ENCODE measurements at places on chromosomes 11 and 22.

- DNase-seq: no peak
Measured at GRCh38 chr11:64122411-64123410, 43.2 kb downstream of the MACROD1 start.

GRCh38 chr11:45333001-45333971 lies 47.1 kb upstream of the SYT13 start:
- DNase-seq: no peak

- no peak for DNase-seq
Measured at GRCh38 chr22:25183949-25184619, 15.6 kb upstream of the CRYBB3 start.

GRCh38 chr11:73107597-73107996 lies 34.5 kb downstream of the FCHSD2 start:
- DNase-seq: no peak

GRCh38 chr22:35609261-35609660 lies 7.9 kb downstream of the MB start:
- no peak for DNase-seq

- no peak for DNase-seq
Measured at GRCh38 chr22:33780531-33781136, 139.6 kb downstream of the LARGE1 start.

DNA sequence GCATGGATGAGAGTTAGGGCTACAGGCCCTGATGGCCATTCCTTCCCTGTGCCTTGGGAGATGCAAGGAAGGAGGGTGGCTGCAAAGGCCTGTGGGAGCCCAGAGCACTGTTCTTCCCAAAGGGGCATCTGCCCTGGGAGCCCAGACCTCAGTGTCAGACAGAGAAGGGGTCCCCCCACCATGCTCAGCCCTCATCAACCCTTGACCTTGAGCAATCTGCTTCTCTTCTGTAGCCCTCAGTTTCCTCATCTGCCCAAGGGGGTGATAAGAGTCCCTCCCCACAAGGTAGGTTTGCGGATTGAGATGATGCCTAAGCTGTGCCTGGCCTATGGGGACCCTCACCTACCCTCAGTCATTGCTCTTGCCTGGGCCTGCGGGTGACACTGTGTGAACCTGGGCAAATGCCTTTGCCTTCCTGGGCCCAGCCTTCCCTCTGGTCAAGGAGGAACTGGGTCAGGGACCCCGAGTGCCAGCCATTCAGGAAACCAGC lies 47.5 kb downstream of the IGLL5 start:
- no peak for DNase-seq

- DNase-seq: no peak
Measured at GRCh38 chr11:35664977-35665441, 2.4 kb downstream of the TRIM44 start.

DNA sequence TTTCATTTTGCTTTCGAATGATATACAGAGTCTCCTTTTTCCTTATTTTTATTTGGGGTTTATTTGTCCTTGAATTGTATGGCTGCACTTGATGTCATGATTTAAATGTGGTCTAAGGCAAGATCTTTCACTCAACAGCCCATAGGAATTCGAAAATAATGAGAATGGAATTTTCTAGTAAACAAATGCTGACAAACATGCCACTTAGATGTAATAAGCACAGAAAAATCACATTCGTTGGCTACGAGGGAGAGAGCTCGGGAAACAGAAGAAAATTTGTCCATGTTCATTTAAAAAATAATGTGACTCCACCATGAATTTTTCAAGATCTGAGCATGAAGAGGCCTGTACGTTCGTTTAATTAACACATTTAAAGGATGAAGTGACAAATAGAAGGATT lies 73.0 kb downstream of the BLID start:
- DNase-seq: no peak

- DNase-seq: no peak
Measured at GRCh38 chr11:12019337-12019736, 10.9 kb upstream of the DKK3 start.

- DNase-seq: no peak
Measured at GRCh38 chr11:94740083-94741021, 27.8 kb upstream of the AMOTL1 start.

DNA sequence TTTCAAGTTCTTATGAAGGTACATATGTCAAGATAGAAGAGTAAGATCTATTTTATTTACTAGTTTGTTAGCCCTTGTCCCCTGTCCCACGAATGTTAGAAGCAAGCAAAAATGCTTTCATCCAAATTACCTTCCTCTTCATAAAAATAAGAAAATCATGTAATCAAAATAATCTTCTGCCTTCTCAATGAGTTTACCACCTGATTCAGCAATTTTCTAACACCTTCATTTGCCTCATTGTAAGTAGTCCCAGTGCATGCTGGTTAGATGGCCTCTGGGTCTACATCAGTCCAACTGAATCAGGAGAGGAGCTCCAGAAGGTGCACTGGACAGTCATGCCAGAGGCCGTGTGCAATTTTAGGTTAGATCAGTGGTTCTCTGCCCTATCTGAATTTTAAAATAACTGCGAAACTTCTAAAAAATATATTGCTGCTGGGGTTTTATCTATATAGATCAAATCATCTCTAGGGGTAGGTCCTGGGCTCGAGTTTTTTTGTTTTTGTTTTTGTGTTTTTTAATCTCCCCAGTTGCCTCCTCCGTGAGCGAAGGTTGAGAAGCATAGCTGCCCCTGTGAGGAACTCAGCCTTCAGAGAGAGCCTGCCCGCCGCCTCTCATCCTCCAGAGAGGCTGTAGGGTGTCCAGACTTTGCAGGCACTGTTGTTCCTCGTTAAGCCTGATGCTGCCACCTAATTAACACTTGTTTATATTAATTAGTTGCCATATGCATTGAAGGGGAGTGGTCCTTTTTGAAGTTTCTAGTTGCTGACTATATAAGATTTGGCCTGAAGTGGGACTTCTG lies 32.2 kb downstream of the C22orf31 start:
- DNase-seq: no peak

- no peak for DNase-seq
Measured at GRCh38 chr11:47911149-47911548, 63.0 kb upstream of the NUP160 start.

- DNase-seq: no peak
Measured at GRCh38 chr11:116557282-116557681, 215.5 kb downstream of the BUD13 start.

DNA sequence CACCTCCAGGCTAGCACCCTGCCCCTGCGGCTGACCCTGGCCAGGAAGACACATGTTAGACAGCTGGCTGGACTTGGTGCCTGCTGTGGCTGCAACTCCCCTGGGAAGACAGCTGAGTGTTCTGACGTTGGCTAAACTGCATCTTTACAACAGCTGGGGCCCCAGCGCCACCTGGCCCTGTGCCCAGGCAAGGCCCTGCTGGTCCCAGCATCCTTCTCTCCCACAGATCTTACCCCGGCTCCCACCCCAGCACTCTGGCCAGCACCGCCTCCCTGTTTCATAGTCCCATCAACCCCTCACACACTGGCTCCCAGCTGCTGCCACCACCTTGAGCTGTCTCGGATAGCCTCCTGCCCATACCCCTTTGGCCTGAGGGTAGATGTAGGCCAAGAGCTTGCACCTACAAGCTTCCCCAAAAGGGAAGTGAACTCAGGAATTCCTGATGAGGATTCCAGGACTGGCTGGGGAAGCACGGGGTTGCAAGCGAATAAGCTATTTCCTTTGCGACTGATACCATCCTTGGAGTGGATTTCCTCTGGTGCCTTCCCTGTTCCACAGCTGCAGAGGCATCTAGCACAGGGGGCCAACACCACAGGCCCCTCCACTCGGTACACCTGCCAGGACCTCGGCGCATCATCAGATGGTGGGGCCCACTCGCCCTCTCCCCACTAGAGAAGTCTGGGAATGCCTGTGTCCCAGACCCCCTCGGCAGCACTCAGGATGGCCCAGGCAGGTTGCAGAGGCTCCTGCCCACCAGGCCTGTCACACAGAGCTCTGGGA lies 28.5 kb downstream of the RSPH14 start:
- no peak for DNase-seq

DNA sequence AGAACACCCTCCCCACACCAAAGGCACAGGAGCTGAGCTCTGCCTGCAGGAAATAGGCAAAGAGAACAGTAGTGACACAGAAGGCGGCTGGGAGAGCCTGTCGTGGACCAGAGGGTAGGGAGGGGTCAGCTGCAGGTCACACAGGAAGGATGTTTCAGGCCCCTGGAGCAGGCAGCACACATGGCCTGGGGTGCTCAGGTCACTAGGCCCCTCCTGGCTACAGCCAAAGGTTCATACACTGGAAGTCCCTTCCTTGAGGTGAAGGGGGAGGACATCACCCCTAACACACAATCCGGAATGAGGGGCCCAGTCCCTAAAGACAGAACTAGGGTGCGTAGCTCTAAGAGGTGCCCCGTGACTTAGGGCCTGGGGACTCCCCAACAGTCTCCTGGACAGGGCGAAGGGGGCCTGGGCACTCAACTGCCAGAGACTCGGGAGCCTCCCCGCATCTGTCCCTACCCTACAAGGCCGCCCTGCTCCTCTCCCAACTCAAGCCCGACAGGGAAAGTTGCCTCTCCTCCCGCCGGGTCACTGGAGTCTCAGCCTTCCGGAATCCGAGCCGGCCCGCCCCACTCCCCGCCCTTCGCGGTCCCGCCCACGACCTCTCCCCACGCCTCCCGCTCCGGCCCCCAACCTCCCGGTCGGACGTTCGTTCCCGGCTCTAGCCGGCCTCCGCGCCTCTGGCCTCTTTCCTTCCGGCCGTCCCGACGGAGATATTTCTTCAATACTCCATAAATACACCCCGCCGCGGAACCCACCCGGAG lies at the start of gene CYB5R2:
TSS of gene CYB5R2 (minus strand) at position 541 of the 764 bp plus-strand sequence. CDS start 675 bp downstream, outside the sequence.
- no peak for DNase-seq

DNA sequence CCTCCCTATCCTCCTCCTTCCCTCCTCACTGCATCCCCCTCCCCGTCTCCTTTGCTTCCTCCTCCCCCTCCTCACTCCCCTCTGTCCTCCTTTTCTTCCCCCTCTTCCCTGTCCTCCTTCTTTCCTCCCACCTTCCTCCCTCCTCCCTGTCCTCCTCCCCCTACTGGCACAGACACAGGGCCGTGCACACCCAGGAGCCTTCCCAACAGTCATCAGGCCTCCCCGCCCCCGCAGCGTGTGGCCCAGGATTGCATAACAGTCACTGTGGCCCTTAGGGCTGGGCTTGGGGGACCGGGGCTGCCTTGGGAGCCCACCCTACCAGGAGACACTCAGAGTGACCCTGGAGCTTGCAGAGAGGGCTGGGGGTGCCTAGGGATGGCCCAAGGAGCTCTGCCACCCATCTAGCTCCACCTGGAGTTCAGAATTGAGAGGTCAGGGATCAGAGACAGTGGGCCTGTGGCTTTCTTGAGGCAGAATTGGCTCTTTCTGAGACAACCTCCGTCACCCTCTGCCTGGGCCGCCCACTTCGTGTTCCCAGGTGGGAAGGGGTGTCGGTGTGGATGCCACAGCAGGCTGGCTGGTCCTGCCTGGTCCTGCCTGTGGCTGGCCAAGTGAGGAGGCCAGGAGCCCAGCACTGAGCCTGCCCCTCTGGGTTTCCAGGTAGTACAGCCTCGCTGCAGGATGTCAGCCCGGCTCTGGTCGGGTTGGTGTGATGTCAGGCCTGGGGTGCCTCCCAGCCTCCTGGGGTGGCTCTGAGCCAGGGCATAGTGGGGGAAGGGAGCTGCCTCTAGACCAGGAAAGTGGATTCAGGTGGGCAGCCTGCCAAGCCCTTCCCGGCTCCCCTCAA lies 1.6 kb downstream of the SPI1 start:
- no peak for DNase-seq

DNA sequence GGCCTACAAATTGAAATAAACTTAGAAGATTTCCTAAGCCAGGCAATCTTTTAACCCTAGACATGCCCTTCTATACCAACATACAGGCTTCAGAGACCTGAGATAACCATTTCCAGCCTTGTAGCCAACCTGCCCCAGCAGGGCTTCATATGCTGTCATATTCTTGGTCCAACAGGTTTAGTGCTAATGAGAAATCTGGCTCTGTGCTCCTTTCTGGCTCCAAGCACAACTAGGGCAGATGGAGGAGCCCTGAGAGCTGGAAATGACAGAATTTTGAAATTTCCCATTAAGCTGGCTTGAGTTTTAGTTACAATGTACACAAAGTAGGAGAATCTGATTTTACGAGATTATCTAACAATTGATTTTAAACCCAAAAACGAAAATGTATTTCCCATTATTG lies 323.0 kb upstream of the CCDC90B start:
- DNase-seq: no peak

- DNase-seq: no peak
Measured at GRCh38 chr11:107581147-107581546, 9.8 kb upstream of the ELMOD1 start.

DNA sequence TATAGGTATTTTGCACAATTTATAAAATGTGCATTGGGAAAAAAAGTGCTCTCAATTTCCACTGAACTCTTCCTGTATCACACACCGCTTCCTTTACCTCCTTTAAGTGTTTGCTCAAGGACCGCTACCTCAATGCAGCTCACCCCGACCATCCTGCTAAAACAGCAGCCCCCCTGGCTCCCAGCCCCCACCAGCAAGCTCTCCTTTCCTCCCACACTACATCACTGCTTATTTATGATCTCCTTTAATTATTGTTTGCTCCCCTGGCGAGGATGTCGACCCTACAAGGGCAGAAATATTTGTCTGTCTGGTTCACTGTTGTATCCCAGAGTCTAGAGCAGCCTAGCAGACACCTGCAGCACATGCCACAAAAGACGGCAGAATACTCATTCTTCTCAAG lies 10.0 kb downstream of the SHANK2 start:
- no peak for DNase-seq

DNA sequence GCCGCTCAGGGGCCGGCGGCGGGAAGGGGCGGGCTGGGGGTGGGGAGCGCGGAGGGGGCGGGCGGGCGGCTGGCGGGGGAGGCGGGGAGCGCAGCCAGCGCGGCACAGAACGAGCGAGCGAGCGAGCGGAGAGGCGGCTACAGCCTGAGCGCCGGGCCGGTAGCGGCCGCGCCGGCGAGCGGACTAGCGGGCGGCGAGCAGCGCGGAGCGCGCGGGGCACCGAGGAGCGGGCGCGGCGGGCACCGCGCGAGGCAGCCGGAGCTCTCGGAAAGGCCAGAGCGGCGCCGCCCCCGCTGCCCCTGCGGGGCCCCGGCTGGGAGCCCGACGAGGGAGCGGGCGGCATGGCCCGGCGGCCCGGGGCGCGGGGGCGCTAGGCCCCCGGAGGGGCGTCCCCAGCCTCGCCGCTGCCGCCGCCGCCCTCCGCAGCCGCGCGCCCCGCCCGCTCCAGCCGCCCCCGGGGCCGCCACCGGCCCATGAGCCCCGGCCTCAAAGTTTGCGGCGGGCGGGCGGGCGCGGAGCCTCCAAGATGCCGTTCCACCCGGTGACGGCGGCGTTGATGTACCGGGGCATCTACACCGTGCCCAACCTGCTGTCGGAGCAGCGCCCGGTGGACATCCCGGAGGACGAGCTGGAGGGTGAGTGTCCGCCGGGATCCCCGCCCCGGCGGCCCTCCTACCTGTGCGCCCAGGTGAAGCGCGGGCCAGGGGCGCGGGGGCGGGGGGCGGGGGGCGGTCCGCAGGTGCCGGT lies at the start of gene CABP7:
TSS of gene CABP7 (plus strand) at position 105 of the 747 bp plus-strand sequence. CDS start at position 527, 422 bp downstream.
- no peak for DNase-seq

GRCh38 chr11:48096588-48097525 lies 116.5 kb downstream of the PTPRJ start:
- DNase-seq: no peak
